ENCODE measurements at places on chromosomes 7 and 10.

DNA sequence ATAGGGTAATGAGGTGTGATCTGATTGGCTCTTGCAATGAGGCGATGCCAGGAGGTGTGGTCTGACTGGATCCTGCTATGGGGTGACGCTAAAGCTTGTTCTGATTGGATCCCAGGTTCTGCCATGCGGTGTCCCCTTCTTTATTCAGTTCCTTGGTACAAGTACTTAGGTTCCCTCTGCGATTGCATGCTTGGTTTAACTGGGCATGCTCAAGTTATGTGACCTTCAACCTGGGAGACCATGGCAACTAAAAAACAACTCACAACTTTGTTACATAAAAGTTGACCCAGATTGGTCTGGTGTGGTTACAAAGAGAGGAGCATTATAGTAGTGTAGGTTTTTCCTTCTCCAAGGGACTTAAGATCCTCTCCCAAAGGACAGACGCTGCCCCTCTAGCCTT, 49.5 kb upstream of the DNAJC1 start:
- no peak for DNase-seq

DNA sequence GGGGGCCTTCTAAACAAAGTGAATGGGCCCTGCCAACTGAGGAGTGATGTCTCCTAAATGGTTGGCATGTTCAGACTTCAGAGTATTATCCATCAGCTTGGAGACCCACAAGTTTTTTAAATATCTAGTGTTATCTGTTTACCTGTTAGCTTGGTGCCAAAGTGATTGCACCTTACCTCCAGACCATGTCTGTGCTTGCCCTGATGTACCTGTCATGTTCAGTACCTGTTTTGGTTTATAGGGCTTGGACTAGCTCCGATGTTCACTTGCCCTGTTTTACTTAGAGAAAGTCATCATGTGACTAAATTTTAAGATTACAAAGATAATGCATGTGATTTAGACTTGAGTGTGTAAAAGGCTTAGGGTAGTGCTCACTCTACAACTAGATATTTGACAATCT, 67.7 kb downstream of the CNNM2 start:
- no peak for DNase-seq

GRCh38 chr10:70856454-70856853, 31.9 kb downstream of the PCBD1 start:
- no peak for DNase-seq

DNA sequence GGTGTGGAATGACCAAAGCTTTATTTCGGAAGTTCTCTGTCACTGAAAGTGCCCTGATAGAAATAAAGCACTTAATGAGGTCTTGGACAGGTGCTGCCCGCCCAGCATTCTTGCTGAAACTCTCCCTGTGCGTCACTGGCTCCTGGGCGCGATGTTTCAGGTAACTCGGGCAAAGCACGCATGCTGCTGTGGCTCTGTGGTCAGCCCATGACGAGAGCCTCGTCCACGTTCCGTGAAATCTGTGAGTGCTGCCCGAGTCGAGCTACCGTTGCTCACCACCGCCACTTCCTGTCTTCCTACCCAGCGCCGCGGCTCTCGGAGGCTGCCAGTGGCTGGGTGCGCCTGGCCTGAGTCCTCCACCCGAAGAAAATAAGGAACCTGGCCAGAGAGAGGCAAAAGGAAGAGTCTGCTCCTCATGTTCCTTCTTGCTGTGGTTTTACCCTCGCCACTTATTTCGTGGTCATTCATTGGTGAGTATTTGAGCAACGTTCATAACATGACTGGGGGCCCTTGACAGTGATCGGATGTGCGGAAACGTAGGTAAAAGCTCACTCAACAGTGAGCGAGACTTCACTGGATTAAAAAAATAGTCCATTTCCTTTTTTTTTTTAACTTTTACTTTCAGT, 95.5 kb downstream of the MAP3K8 start:
- DNase-seq = peak; percentile 84

GRCh38 chr7:151674161-151674920, 154.6 kb upstream of the RHEB start:
- DNase-seq = no peak

DNA sequence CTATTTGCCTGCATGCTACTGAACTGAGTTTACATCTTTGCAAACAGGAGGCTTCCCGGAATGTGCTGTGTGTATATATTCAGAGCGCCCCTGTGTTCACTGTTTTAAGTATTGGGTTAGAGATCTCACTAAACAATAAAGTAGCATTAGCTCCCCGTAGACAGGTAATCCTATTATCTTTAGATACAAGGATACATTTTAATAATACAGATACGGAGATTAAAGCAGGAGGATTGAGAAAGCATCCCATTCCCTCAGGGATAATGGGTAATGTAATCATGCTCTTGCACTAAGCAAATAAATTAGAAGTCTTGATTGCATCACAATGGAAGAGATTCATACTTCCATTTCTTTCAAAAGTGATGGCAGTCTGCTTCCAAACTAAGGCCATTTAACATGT, 809.0 kb downstream of the NRG3 start:
- DNase-seq = no peak

Data from central memory CD4-positive, alpha-beta T cell (primary cell).